ENCODE measurements at places on chromosomes 3 and 15.

GRCh38 chr3:83913381-83913780 lies 1045.4 kb upstream of the CADM2 start:
- DNase-seq = no peak

GRCh38 chr15:40812721-40813425 lies 5.6 kb upstream of the DNAJC17 start:
- DNase-seq = no peak

- no peak for DNase-seq
These were observed 71.5 kb upstream of the FILIP1L start for GRCh38 chr3:100185847-100186246.

GRCh38 chr3:159861369-159861987 lies 127.2 kb upstream of the IL12A start:
- DNase-seq = no peak

GRCh38 chr3:117977504-117978228 lies 1057.0 kb downstream of the IGSF11 start:
- DNase-seq = no peak

GRCh38 chr3:196238612-196239560 lies 22.6 kb downstream of the SLC51A start:
- DNase-seq = no peak

GRCh38 chr3:33181229-33181628 lies 37.4 kb downstream of the SUSD5 start:
- DNase-seq = no peak

- DNase-seq = no peak
These were observed 103.4 kb upstream of the SAMMSON start for GRCh38 chr3:69896095-69896494.

DNA sequence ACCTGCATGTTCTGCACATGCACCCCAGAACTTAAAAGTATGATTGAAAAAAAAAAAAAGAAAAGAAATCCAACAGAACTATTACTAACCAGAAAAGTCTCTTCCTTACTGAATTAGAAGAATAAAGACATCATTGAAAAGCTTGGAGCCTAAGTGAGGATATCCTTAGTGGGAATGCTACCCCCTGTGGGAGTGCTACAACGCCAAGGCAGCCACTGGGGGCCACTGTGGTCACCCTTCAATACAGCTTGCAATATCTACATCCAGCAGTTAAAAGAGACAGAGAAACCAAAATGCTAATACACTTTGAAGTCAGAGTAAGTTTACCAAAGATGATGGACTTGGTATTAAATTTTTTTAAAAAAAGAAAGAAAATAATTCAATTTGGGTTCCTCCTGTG lies 292.0 kb downstream of the PLCL2 start:
- no peak for DNase-seq

DNA sequence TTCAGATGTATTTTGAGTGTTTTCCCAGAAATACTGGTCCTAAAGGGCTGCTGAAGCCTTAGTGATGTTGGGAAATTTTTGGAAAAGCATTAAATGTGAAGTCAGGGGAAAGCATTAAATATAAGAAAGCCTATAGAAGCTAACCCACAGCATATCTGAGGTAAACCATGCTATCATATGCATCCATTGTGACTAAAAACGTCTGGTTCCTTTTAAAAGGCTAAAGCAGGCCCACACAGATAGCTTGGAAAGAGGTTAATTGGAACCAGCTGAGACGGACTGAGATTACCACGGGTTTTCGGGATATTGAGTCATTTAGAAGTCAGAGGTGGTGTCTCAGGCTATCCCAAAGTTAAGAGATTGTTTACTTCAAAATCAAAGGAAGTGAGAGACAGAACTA lies 78.2 kb downstream of the CYP19A1 start:
- no peak for DNase-seq

DNA sequence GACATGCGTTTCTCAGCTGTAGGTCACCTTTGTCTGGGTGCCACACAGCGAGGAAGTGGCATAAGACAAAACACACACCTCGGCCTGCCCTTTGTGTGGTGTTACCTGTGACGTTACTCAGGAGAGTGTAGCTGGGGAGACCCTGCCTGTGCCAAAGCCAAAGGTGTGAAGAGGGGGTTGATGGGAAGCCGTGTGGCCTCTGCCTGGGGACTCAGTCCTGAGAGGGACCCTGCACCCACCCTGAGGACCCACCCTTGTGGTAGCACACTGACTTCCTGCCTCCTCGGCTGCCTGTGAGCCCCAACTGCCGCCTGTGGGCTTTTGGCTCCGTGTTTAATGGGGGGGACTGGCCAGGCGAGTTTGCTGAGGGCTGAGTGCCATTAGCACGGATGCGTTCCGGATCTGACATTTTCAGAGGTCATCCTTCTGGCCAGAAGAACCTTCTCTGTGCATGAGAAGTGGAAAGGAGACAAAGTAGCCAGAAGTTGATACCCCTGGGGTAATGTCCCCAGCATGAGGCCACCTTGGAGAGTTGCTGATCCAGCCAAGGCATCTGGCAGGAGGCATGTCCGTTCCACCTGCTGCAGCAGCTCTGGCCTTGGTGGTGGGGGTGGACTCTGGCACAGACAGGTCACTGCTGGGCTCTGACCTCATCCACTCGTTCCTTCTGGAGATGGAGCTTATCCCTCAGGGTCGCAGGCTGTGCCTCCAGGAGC lies 51.8 kb upstream of the FURIN start:
- DNase-seq = no peak

- no peak for DNase-seq
These were observed 104.3 kb upstream of the ICE2 start for GRCh38 chr15:60583194-60583593.

- DNase-seq = no peak
These were observed 29.8 kb upstream of the RPL29 start for GRCh38 chr3:52025453-52025852.

GRCh38 chr3:47425959-47426358 lies 45.1 kb downstream of the PTPN23 start:
- no peak for DNase-seq

- no peak for DNase-seq
These were observed 75.3 kb upstream of the ACP3 start for GRCh38 chr3:132241776-132242514.

DNA sequence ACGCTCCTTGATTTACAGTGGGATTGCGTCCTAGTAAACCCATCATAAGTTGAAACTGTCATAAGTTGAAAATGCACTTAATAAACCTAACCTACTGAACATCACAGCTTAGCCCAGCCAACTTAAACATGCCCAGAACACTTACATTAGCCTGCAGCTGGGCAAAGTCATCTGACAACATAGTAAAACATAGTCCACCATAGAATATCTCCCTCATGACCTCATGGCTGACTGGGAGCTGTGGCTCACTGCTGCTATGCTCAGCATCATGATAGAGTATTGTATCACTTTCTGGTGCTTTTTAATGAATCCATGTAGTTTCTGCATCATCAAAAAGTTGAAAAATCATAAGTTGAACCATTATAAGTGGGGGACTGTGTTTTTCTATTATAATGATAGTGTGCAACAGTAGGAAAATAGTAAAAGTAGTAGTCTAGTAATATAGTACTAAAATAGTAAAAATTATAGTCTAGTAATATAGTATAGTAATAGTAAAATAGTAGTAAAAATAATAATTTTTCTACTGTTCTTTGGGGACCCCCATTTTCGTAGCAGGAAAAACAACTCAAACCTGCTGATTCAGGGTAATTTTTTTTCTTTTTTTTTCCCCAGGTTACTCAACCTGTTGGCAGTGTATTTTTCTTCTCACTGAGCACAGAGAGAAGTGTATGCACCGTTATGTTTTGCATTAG lies 233.5 kb downstream of the MYRIP start:
- DNase-seq = no peak

DNA sequence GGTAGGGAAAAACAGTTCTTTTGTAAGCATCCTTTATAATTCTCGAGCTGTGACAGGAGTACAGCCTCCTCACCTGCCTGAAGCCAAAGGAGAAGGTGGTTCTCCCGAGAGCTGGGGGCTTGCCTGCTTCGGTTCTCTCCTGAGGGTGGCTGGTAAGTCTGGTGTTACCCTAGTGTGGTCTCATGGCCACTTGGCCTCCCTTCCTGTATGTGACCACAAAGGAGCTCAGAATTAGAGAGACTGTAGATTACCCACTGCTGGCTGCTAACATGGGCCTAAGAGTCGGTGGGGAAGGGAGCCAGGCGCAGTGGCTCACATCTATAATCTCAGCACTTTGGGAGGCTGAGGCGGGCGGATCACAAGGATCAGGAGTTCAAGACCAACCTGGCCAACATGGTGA lies 12.6 kb downstream of the PDHB start:
- DNase-seq = no peak

DNA sequence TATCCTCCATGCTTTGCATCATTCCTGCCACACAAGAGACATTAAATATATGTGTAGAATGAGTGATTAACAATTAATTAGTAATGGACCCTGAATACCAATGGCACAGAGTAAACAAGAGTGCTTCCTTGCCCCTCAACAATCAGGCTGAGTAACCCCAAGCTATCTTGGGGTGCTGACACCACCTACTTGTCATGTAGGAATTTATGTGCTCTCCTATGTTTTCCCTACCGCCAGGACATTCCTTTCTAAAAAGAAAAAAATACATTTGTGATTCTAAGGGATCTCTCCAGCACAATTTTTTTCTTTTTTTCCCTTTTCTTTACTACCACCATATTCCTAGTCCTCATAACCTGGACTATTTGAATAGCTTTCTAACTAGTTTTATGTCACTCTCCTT lies 449.1 kb downstream of the MFSD1 start:
- DNase-seq = no peak
